Activated naive CD8-positive, alpha-beta T cell treated with anti-CD3 and anti-CD28 coated beads, Interleukin-2, amount 10 ng/mL, durations not matched to agents 7 days and 5 days (primary cell): ENCODE measurements at places on chromosomes 11 and 22. TPM values are rescaled to one million over a fixed set of nuclear protein-coding genes. Genes with fewer than 3 reads are reported as not detected.

GRCh38 chr11:19772480-19772879 lies 59.8 kb downstream of the NAV2 start:
- no peaks in the 10 kb centered on the region for H3K36me3 ChIP-seq
- DNase-seq: no peak
- H3K27ac ChIP-seq: no peak overlapping the region
- peaks cover 31% of the 10 kb centered on the region for H3K27me3 ChIP-seq
- H3K4me3 ChIP-seq: no peak overlapping the region
- peaks cover under 1% of the 10 kb centered on the region for H3K4me1 ChIP-seq

ZNF214 gene
- not detected for total RNA-seq

- H3K27me3 ChIP-seq: peaks cover 4% of the 10 kb centered on the region
- DNase-seq: no peak
- peaks cover 5% of the 10 kb centered on the region for H3K4me1 ChIP-seq
- H3K36me3 ChIP-seq: no peaks in the 10 kb centered on the region
- H3K27ac ChIP-seq: no peak overlapping the region
- no peak overlapping the region for H3K4me3 ChIP-seq
Observed at GRCh38 chr11:32311346-32312065, 123.8 kb downstream of the WT1 start.

UBQLN3 gene
- total RNA-seq: 0.17 TPM

DNA sequence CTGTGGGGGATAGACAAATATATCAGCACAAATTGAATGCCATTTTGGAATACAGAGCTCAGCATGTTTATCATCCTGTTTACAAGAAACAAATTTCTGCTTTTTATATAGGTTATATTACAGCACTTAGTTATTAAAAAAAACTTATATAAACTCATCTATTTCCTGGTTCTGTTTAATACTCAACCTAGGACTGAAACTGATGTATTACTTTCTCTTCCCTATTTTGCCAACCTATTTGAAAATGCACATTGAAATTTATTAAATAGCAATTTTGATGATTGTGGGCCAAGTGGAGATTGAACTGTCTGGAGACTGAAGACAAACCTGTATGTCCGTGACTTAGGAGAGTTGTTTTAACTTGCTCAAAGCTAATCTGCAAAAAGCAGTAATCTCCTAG lies 288.3 kb upstream of the ANO3 start:
- no peaks in the 10 kb centered on the region for H3K27me3 ChIP-seq
- no peaks in the 10 kb centered on the region for H3K36me3 ChIP-seq

- H3K27me3 ChIP-seq: no peaks in the 10 kb centered on the region
- H3K27ac ChIP-seq: peak overlapping the region; percentile 93
- DNase-seq: no peak
- peaks cover 25% of the 10 kb centered on the region for H3K4me1 ChIP-seq
- H3K36me3 ChIP-seq: peaks cover 8% of the 10 kb centered on the region
Observed at GRCh38 chr22:20111689-20112622, 3.9 kb upstream of the RANBP1 start.

GLYATL2 gene
- not detected for total RNA-seq
